ENCODE measurements at places on chromosomes 16 and 17.

DNA sequence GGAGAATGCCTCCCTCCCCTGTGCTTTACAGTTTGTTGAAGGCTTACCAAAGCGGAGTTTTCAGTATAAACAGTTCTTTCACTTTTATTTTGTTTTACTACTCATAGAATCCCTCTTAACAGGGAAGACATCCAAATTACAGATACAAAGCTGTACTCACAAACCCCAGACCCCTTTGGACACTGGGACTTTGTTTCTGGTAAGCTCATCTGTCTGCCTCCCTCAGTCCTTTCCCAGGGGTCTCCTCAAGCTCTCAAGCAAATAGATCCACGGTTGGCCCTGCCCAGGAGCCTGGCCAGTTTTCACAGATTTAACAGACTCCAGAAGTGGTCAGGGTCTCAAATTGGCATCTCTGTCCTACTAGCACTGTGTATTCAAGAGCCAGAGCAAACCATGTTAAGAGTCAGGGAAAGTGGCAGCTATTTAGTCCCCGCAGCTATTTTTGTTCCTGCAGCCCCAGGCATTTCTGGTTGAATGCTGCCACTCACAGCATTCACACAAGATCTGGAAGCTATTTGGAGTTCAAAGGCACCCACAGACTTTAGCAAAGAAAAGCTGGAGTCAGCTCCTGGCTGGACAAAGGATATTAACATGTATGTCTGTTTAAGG lies 54.2 kb downstream of the TMEM100 start:
- DNase-seq: no peak

DNA sequence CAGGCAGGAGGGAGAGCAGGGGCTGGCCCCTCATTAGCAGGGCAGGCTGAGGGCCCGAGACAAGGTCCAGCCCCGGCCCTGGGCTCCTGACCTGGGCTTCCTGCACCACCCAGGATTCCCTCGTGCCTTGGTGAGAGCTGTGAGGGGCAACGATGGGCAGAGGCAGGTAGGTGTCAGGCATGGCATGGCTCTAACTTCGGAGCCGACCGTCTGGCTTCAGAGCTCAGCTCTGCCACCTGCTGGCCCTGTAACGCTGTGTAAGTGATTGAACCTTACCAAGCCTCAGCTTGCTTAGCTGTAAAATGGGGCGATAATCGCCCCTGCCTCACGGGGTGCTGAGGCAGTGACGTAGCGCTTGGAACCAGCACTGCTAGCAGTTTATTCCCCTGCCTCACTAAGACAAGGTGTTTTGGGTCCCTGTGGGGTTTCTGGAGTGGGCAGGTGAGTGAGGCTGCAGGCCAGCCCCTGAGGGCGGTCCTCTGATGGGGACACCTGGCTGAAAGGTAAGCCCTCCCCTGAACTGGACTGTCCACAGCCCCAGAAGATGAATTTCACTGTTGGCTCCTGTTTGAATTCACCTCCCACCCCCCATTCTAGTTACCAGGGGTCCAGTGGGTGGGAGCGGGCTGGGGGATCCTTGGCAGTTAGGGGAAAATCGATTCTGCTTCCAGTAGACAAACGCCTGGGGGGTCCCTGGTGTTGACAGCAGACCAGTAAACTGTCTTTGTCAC lies 184.8 kb upstream of the GSE1 start:
- DNase-seq: peak; percentile 45

DNA sequence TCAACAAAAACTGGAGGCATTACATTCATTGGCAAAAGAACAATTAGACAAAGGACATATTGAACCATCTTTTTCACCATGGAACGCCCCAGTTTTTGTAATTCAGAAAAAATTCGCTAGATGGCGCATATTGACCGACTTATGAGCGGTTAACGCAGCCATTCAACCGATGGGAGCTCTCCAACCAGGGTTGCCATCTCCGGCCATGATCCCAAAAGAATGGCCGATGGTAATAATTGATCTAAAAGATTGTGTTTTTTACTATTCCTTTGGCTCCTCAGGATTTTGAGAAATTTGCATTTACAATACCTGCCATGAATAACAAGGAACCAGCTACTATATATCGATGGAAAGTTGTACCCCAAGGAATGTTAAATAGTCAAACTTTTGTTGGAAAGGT lies 21.4 kb downstream of the ALOX15B start:
- peak; percentile 76 for DNase-seq

DNA sequence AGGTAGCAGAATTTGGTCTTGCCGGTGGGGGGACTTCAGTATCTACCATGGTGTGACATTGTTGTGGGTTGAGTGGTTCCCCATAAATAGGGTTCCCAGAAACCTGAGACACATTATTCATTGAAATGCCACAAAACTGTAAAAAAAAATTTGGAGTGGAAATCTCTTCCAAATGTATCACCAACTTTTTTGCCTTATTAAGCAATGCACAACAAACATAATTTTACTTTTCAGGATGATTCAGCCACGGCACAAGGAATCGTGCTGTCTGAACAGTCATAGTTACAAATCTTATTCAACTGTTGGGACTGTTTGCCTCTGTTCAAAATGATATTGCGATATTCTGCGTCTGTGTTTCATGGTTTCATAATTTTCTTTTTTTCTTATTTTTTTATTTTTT lies 181.2 kb downstream of the NTN1 start:
- DNase-seq: no peak

- no peak for DNase-seq
These were observed 35.0 kb downstream of the CRISPLD2 start for GRCh38 chr16:84854759-84855158.
